Stimulated activated CD4-positive, alpha-beta T cell treated with anti-CD3 and anti-CD28 coated beads, TNF-alpha, amount 100 ng/mL, for 24 hours (primary cell): ENCODE measurements at places on chromosomes 5 and 9.

DNA sequence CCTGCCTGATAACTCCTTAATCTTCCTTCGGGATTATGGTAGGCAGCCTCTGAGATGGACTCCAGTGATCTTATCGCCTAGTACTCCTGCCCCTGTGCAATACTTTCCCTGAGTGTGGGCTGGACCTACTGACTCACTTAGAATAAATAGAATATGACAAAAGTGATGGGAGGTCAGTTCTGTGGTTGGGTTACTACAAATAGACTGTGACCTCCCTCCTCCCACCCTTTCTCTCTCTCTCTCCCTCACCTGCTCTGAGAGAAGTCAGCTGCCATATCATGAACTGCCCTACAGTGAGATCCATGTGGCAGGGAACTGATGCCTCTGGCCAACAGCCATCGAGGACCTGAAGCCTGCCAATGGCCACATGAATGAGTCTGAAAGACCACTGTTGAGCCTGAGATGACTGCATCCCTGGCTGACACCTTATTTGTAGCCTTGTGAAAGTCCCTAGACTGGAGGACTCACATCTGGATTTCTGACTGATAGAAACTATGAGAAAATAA lies 31.7 kb downstream of the NRG2 start:
- DNase-seq: no peak

GRCh38 chr5:175728885-175729828 lies 71.3 kb downstream of the HRH2 start:
- DNase-seq: no peak

- no peak for DNase-seq
Observed at GRCh38 chr5:15587916-15588315, 87.9 kb downstream of the FBXL7 start.

DNA sequence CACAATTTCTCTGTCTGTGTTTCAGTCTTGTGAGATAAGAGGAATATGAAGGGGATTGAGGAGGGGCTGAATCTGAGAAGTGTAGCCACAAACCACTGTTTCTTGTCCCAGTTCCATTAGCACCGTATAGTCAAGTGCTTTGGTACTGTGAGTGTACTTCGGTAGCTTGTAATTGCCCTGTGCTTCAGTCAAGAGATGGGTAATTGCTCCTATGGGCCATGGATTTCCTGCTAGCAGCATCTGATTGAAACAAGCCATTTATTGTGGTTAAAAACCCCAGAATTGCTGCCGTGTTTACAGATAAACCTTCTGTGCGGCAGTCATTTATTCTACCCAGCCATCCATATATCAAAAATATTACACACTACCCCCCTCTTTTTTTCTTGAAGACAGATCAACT lies 98.6 kb downstream of the MAT2B start:
- no peak for DNase-seq

- no peak for DNase-seq
Observed at GRCh38 chr5:57476601-57477056, 6.0 kb downstream of the ACTBL2 start.

GRCh38 chr5:74413403-74414048 lies 227.0 kb downstream of the ENC1 start:
- DNase-seq: no peak

DNA sequence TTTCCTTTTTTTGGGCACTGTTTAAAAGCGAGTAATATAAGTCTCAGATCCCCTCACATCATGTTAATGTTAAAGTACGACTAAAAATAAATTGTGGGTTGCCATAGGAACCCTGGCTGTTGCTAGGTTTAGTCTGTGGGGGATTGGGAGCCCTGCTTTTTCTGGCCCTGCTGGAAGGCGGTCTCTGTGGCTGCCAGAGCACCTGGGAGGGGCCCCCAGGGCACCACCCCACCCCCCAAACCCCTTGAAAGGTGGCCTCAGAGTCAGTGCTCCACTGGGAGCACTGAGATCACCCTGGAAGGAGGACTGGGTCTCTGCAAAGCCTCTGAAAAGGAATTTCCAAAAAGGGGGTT lies 66.2 kb upstream of the NEURL1B start:
- DNase-seq: no peak

- DNase-seq: no peak
Observed at GRCh38 chr5:3896098-3896497, 300.5 kb downstream of the IRX1 start.

DNA sequence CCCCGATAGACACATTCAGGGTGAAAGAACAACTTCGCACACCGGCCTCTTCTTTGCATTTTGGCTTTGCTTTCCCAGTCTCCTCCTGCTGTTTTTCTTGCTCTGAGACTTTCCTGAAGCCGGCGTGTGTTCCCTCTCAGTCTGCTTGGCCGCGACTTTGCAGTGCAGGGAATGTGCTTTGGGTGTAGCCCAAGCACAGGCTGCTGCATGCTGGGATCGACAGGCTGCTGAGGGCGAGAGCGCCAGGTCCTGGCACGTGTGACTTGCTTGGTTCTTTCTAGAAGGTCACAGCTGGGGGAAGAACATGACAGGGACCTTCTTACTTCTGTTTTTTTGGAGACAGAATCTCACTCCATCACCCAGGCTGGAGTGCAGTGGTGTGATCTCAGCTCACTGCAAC lies 40.6 kb downstream of the TENT4A start:
- no peak for DNase-seq

DNA sequence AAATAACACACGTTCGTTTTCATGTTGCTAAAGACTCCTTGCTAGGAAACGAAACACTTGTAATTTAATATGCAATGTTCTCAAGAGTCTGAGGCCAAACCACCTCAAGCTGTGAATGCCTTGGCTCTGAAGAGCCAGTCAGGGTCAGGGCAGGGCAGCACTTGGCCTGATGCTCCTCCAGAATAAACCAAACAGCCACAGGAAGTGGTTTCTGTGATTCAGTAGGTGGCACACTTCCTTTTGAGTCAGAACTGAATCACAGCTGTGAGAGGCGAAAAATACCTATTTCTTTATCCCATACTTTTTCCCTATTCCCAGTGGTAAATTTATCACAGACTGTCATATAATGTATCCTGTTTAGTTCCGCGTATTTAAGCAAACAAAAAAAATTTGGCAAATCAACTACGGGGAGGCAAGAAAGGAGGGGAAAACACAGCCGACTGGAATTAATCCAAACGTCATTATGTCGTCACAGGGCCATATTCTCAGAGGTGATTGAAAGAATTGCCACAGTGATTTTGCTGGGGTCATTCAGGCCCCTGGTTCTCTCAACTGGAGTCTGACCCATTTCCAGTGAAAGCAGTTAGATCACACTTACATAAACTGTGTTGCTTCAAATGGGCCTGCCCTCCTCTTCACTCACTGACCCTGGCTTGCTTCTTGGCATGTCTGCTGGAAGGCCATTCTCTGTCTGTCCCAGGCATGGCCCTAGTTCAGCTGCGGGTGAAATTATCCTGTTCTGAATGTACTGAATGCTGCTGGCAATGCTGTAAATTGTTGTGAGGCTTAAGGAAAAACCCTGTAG lies 71.2 kb downstream of the ARRDC3 start:
- peak; percentile 47 for DNase-seq

- no peak for DNase-seq
Observed at GRCh38 chr5:142722146-142722545, 36.3 kb upstream of the FGF1 start.

DNA sequence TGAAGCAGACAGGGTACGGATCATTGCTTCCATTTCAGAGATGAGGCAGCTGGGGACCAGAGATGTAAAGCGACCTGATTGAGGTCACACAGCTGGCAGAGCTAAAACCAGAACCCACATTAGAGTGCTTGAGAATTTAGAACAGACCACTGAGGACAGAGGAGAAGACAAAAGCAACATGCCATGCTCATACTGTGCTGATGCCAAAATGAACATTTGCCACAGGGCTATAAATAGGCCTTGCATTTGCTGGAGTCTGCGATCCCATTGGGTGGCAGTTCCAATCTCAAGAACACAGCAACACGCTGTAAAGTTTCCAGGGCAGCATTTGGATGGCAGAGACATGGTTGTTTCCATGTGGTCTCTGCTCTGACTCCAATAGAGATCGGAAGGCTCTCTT lies 222.4 kb upstream of the TBC1D2 start:
- no peak for DNase-seq

DNA sequence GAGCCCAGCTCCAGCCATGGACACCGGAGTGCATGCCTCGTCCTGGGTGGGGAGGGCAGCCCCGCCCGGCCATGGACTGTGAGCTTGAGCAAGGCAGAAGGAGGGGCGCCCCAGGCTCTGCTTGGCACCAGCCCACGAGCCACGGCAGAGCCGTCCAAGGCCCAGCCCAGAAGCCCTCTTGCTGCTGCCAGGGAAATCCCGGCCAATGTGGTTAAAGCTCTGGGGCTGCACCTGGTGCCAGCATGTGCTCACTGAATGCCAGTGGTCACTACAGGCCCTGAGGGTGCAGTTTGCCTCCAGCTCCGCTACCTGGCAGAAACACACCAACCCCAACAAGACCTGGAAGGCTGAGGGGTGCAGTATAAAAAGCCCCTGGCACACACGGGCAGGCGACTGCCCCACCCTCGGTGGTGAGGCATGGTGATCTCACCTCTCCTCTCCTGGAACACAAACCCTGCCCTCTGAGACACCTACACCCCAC lies 11.8 kb downstream of the BRD3 start:
- DNase-seq: no peak

GRCh38 chr5:83059341-83059740 lies 17.9 kb downstream of the TMEM167A start:
- no peak for DNase-seq

DNA sequence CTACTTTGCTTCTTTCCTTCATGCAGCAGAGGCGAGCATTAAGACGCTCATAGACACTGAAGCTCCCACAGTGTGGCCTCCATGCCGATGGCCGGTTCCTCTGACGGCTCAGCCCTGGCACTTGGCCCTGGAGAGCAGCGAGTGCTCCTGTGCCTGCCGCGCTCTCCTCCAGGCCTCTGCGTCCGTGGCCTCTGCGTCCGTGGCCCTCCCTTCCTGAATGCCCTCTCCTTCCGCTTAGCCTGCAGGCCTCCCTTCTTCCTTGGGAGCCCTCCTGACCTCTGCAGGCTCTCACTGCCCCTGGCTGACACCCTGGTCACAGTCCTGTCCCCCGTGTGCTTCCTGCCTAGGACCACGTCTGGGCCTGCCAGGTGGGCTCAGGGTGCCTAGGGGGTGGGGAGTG lies 92.8 kb downstream of the ZNF354C start:
- no peak for DNase-seq
